ENCODE measurements at places on chromosomes 6 and 20.

DNA sequence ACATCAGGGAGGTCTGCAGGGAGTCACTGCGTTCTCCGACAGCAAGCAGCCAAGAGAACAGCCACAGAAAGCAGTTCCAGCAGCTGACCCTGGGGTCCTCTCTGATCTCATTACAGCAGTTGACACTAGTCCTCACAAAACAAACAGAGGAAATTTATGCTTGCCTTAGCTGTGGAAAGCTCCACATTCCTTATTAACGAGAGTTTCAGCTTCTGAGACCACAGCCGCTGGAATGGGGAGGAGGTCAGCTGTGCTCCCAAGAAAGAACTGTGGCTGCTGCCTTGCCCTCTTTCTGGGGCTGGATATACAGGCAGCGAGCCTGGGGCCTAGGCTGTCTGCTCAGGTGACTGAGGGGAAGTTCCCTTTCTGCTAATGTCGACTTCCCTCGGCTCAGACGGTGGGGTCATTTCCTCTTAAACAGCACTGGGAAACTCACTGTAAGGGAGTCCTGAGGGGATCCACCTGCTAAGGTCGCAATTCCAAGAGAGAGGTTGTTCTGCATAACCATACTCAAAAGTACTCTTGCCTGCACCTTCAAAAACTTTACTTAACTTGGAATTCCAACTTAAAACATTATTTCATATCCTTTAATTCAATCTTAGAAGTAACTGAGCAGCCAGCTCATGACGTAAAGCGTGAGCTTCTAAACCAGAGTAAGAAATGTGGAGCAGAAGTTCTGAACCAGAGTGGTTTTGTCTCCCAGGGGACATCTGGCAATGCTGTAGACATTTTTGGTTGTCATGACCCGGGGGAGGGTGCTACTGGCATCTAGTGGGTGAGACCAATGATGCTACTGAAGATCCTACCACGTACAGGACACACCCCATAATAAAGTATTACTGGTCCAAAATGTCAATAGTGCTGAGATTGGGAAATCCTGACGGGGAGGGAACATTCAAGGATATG is 80.3 kb downstream of the BACH2 start:
- DNase-seq, result no peak

DNA sequence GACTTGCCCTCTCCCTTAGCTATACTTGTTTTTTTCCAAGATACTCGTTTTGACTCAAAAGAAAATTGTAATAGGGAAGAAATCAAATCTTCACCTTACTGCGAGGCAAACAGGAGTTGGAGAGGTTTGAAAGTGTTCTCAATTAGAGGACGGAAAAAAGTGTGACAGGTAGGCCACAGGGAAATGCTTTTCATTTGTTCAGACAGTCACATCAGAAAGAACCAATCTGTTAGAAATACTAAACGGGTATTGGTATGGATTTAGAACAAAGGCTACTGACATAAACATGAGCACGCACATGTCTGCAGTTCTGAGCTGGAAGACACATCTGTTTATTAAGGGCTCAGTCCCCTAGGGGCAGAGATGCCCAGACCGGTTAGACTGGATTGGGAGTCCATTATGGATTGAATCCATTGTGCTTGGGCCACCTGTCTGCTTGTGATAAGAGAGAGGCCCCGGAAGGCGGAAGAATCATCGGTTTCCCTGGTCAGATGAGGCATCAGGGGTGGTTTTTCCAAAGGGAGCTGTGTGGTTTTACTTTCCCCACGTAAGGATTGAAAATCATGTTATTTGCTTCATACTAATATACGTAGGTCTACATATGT is 220.9 kb upstream of the MYLIP start:
- no peak for DNase-seq

DNA sequence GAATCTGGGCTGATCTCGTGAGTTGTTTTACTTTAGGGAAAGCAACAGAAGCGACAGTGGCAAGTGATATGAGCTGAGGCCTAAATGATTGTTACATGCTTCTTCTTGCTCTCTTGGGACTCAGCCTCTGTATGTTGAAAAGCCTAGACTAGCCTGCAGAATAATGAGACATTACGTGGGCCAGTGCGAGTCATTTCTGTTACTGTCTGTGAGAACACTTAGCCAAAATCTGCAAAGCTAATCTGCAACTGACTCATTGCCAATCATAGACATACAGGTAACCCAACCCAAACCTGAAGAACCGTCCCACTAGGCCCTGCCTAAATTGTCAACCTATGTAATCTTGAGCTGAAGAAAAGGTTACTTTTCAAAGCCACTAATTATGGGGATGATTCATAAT is 77.4 kb upstream of the F13A1 start:
- DNase-seq, result no peak

DNA sequence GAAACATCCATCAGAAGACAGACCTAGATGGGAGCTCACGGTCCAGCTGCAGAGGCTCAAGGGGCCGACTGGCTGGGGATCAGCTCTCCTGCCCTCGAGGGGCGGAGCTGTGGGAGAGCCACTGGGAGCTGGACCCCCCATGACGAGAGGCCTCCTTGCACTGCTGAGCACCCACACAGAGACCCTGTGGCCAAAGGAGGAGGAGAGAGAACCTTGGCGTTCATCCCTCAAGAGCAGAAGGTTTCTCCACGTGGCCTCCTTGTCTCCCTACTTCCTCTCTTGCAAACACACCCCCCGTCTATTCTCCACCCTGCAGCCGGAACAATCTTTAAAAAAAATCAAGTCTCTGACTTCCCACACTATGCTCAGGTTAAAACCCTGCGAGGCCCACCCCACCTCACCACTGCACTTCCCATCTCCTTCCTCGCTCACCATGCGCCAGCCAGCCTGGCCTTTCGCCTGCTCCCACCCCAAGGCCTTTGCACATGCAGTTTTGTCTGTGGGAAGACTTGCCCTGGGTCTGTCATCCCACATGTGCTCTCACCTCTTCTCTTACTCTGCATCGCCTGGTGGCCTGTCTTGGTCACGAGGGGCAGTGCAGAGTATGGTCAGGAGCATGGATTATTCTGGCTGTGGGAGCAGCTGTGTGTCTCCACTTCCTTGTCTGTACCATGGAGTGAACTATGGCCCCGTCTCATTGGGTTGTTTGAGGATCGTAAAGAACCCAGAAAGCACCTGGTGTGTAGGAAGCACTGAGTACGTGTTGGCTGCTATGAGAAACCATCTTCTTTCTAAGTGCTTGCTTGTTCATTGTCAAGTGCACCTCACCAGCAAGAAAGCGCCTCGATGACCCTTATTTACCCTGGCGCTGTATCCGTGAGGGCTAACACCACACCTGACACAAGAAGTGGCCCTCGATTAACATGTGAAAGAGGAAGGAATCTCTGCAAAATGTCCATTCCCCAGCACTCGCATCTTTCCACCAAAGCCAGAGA is 32.9 kb downstream of the PMEPA1 start:
- no peak for DNase-seq

DNA sequence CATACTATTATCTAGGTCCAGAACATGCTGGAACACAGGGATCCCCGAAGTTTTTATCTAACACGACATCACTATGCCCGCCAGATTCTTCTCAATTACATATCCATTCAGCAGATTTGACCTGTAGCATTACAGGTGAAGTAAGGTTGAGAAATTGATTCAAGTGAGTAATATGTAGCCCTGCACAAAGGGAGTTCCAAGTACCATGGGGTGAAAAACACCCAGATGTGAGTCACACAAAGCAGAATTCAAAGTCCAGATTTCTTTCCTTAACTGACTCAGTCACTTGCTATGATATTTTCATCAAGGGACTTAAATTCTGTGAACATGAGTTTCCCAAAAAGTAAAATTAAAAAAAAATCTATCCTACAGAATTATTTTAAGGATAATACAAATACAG is 655.4 kb upstream of the PTCHD4 start:
- no peak for DNase-seq

GRCh38 chr6:96110878-96111277 is 95.1 kb downstream of the FUT9 start:
- no peak for DNase-seq

Data from iPS-NIHi11 (cell line).